ENCODE measurements at places on chromosomes 11 and 22.
A peak's percentile ranks its signal among the peaks of the same experiment; 100 is the strongest.

DNA sequence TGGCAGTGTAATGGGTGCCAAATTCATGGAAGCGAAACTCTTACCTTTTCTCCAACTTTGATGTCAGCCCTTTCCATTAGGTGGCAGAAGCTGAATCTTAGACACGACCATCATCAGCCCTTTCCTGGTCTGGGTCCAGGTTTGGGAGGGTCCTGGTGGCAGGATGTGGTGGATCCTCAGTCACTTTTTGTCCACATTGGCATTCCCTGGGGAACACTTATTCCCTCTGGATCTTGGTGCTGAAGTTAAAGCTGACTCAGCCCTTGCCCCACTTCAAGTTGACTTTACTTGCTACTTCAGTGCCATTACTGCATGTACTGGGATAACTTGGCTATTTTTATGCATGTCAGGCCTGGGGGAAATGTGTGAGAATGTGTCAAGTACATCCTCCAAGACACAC, 16.6 kb upstream of the NTM start:
- no peak for DNase-seq

GRCh38 chr22:27306771-27307170, 494.8 kb downstream of the MN1 start:
- no peak for DNase-seq

DNA sequence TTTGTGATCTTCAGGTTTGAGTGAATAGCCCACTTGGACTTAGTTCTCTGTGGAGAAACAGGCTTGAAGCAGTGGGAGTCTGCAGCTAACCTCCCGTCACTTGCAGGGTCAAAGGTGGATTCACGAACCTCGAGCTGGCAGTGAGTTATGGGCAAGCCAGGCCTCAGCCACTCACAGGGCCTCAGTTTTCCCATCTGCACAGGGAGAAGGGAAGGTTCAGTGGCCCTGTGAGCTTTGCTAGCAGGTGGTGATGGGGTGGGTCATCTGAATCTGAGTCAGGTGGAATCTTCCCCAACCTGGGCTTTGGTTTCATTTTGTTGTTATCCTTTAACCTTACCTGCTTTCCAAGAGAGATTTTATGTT, 86.6 kb upstream of the GRIK4 start:
- DNase-seq = no peak

- no peak for DNase-seq
Measured at GRCh38 chr11:121670805-121671282, 218.1 kb upstream of the SORL1-AS1 start.

DNA sequence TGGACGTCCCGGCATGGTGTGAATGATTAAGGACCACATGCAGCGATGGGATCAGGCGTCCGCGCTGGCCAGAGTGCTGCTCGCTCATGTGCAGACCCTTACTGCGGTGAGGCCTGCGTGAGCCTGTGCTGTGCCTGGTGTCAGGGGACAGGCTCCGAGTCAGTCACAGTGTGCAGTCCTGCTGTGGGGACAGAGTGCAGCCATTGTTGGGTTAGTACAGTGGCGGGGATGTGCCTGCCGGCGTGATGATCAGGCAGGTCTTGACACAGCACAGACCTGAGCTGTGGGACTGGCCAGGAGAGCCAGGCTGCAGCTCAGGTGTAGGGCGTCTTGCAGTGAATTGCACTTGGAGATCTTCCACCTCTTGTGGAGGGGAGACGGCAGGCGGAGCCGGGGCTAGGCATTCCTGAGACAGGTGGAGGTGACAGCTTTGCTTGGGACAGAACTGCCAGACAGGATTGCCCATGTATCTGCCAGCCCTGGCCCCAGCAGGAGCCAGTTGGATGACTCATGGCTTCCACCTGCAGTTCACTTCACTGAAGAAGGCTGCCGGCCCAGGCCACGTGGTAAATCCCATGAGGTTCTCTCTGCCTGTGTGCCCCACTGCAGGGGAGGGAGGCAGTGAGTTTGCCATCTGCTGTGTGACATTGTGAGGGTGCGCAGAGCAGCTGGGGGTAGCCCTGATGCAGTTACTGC, 17.3 kb downstream of the TRMU start:
- peak; percentile 3 for DNase-seq

- DNase-seq = peak; percentile 56
Measured at GRCh38 chr22:46006379-46007002, 29.5 kb upstream of the WNT7B start.

DNA sequence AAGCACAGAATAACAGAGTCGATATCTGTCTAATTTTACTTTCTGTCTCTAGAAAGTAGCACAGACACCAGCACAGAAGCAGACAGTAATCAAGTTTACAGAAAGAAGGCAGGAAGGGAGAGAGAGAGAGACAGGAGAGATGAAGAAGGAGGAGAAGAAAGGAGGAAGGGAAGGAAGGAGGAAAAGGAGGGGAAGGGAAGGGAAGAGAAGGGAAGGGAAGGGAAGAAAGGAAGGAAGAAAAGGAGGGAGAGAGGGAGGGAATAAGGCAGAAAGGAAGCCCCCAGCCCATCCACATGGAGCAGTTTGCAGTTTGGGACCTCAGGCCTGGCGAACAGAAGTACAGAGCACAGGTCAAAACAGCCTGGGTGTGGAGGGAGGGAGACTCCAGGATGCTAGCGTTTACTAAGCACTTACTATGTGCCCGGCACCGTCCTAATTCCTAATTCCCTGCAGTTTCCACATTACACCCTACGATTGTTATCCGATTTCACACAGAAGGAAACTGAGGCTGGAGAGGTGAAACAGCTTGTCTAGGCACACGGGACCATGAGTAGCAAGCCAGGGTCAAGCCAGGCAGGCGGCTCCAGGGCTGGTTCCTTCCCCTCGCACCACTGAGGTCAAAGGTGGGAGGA, 46.0 kb upstream of the WNT7B start:
- DNase-seq = no peak

DNA sequence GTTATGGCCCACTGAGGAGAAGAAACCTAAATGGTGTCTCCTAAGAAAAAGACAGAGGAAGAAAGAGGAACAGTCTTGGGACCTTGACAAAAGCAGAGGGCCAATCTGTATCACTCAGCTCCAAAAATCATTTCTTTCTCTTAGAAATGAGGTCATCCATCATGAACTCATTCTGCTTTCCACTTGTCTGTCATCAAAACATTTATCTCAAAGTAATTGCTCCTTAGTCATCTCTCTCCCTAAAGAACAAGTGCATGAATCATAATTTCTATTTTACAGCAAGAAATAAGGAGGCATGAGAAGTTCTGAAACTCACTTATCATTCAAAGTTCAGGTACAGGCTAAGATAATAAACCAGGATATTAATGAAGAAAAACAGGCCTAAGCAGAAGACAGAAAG, 375.6 kb downstream of the KCNA4 start:
- DNase-seq = peak; percentile 82

DNA sequence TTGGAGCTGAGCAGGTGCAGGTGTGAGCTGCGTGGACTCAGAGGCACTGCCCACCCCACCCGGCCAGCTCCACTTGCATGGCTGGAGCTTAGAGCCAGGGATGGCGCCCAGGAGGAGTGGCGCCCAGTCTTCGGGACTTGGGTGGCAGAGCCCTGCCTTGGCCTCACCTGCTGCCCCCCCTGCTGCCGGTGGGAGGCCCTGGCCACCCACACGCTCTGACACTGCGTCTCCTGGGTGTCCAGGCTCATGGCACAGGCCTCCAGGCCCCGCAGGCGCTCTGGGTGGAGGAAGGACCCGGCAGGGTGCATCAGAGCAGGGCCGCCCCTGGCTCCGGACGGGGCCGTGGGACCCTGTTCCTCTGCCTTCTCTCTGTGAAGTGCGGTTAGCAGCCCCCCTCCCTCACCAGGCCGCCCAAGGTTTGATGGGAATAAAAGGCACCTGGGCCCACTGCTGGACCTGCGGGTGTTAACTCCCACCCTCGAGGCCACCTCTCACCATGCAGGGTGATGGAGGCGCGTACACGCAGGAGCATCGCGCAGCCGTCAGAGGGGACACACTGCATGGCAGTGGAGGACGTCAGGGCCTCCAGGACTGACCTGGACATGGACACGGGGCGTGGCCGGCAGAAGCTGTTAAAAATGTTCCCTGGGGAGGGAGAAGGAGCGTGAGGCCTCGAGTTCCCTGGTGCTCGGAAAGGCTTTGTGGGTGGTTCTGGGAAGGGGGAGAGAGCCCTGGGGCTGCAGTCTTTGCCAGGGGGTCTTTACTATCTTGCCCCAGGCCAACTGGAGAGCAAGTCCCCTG, 11.8 kb downstream of the IL17REL start:
- no peak for DNase-seq
